ENCODE measurements at places on chromosomes 5 and 9.

DNA sequence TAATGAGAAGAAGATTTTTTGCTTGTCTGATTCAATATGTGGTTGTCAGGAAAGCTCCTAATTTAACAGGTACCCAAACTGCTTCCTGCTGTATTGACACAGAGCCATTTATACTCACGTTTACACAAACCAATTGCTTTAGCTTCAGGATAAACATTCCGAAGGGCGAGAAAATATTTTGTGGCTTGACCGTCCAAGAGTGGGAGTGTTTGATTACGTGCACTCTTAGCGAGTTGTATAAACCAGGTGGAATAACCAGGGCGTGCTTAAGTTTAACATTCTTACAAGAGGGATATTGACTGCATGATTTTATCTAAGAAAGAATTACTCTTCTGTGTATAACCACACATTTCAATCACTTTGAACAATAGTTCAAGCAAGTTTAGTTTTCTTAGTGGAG is 278.7 kb upstream of the TYRP1 start:
- no peak for DNase-seq

GRCh38 chr9:110738982-110739381 is 70.4 kb downstream of the MUSK start:
- peak; percentile 55 for DNase-seq

GRCh38 chr9:136525841-136526499 is 19.9 kb downstream of the NOTCH1 start:
- DNase-seq: no peak

DNA sequence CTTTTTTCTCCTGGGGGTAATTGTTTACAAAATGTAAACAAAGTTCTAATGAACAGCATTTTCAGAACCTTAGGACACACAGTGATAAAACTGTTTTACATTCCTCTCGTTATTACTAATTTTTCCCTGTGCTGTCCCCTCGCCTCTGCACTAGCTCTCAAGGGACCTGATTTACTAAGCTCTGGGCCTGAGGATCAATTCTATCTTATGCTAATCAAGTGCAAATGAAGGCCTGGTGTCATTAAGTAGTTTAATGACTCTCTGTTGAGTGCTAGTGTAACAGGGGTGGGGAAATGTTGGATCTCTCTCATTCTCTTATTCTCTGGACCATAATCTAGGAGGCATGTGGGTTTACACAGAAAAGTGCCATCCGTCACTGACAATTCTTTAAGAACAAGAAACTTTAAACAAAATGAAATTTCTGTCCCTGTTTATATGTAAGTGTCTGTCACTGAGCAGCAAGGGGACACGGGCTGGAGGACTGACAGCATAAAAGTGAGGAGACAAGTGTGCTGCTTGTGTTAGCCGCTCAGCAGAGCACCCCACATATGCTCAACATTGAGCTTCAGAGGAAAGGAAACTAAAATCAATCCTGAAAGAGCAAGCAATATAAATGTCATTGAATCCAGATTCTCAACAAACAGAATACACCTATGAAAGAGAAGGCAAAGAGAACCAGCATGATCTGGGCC is 115.4 kb downstream of the WDR41 start:
- DNase-seq: no peak

- DNase-seq: no peak
Measured at GRCh38 chr9:112349008-112349333, 15.6 kb upstream of the PTBP3 start.

- DNase-seq: no peak
Measured at GRCh38 chr5:1317921-1318565, 23.2 kb upstream of the TERT start.

- no peak for DNase-seq
Measured at GRCh38 chr5:132870801-132871200, 2.7 kb upstream of the LEAP2 start.

GRCh38 chr5:103356350-103357091 is 98.0 kb downstream of the MACIR start:
- no peak for DNase-seq

DNA sequence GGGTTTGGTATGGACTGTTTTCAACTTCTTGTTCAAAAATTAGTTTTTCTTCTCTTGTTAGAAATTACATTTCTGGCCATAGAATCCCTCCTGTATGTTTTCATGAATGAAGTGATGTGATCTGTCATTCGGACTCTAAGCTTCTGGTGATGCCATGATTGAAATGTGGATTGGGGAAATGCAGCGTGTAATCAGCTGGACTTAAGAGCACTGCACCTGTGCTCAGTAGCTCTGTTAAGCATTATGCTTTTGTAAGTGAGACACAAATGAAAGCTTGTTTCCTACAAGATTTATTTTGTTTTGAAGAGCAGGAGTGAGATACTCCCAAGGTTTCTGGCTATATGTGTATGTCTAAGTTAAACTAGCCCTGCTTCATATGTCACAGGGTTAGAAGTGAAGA is 24.0 kb upstream of the FAM120AOS start:
- DNase-seq: no peak

DNA sequence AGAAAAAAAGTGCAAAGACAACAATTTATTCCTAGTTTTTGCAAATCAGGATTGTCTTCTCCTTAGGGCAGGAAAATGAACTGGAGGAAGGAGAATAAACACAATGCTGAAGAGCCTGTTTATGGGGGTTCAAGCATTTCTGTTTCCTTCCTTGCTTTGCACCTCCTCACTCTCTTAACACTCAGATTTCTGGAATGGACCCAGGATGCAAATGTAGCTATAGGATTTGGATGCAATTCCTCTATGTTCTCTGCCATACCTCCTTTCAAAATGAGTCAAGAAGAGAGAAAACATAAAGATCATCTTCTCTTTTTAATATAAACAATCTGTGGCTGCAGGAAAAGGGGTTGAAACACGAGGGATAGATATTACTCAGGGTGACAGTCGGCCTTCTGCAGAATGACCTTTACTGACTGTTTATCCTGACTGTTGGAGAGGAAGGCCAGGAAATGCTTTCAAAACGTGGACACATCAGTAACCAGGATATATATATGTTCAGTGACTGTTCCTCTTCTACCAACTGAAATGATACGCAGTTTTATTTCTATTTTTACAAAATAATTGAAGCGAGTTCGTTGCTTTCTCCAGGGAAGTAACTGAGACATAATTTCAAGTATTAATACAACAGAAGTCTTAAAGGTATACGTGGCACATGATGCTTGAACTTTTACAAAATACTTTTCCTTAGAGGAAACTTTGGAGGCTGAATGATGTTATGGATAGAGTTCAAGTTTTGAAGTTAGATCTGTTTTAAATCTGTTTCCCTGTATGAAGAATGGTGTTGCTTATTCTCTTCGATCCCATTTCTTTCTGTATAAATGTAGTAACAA is 44.4 kb downstream of the ACTBL2 start:
- DNase-seq: peak; percentile 58

- DNase-seq: no peak
Measured at GRCh38 chr5:174472956-174473355, 251.4 kb upstream of the MSX2 start.

DNA sequence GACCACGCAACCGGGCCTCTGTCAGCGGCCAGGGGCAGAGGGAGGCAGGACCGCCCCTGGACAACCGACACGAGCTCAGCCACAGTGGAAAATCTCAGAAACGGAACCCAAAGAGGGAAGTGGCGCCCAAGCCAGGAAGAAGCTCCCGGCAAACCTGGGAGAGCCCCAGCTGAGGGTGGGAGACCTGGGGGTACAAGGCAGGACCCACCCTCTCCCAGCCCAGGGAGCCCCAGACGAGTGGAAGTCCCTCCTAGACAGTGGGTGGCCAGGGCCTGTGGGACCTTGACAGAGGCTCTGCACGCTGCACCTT is 3.0 kb downstream of the SLC12A7 start:
- no peak for DNase-seq

DNA sequence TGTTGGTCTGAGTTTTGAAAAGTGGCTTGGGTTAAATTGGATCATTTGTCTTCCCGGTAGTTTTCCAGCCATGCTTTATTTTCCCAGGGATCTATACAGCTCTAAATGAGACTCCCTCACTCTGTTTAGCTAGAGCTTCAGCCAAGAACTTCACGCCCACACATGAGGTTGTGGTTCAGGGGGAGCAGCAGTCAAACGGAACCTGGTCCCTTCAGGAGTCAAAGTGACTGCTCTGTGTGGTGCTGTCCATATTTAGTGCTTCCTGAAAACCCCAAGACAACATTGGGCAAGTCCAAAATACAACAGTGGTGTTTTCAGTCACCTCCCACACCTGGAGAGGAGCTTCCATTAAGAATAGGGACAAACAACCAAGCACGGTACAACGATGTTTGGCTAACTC is 90.5 kb downstream of the ANKH start:
- DNase-seq: no peak

- DNase-seq: peak; percentile 65
Measured at GRCh38 chr5:74179179-74179578, 461.3 kb downstream of the ENC1 start.

DNA sequence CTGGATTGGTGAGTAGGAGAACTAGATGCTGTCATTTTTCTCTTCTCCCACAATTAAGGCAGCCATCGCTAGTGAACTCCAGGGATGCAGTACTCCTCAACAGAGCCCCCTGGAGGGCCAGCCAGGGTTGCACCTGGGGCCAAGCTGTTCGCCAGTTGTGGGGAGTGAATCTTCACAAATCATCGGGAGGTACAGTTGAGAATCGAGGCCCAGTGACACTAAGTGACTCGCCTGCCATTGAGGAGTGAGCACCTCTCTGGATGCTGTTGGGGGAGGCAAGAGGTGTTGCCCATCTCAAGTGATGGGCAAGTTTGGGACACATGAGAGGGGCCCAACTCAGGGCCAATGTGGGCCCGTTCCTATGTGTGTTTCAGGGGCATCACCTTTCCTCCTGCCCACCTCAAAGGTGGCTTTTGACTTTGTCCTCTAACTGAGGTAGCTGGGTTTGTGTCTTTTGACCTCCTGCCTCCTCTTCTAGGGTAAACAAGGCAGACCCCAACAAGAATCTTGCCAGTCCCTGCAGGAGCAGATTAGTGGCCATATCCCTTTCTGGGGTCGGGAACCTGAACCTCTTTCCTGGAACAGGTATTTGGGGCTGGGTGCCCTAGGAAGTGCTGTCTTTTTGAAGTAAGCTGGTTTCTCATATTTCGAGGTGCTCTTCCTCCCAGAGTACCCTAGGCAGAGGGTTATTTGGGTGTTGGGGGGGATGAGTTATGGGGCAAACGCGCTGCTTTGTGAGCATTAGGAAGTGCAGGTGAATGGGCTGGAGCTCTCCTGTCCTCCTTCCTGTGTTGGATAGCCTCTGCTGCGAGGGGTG is 181.2 kb downstream of the MACROH2A1 start:
- no peak for DNase-seq

DNA sequence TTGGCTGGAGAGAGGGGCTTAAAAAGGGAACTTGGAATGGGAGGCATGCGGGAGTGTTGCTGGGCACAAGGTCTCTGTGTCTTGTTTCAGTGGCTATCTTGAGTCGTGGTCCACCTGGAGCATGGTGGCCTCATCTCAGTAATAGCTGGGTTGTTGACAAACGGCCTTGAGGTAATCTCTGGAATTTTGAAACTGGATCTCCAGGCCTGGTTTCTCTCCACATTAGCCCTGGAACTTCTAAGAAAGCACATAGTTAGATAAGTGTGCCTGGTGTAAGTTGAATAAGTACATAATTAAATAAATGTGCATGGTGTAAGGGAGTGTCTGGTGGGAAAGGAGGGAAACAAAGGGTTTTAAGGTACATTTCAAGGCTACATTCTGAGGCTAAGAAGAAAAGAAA is 62.2 kb downstream of the INIP start:
- DNase-seq: no peak

DNA sequence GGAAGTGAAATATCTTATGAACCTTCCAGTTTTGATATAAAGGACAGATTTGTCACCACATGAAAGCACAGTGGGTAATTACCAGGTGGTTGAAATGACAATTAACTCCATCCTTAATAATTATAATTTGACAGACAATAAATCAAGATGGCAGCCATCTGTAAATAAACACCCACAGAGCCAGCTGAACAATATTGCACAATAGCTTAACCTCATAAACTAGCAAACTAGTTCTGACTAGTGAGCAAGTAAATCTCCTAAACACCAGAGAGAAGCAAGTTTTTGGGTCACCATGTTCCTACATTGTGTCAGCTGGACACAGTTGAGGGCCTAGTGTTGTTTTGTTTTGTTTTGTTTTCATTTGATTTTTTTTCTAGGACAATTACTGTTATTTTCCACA is 577.4 kb downstream of the ACTL7B start:
- no peak for DNase-seq

GRCh38 chr9:88781628-88782391 is 209.5 kb upstream of the S1PR3 start:
- DNase-seq: peak; percentile 56

- peak; percentile 93 for DNase-seq
Measured at GRCh38 chr9:115262477-115262876, 144.5 kb upstream of the TNC start.

- no peak for DNase-seq
Measured at GRCh38 chr5:119332978-119333401, 22.8 kb upstream of the TNFAIP8 start.

DNA sequence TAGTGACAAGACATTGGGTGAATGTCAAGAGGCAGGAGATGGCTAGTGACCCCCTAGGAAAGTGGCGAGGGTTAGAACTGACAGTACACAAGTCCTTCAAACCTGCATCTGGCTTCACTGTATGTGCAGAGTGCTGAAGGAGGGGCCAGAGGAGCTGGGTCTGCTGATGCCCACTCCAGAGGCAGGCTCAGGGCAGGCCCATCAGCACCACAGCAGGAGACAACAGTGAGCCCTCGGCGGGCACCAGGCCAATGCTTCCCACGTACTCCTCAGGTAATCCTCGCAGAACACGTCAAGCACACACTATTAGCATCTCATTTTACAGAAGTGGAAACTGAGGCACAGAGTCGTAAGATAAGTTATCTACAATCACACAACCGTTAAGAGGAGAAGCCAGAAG is 76.1 kb upstream of the SH3PXD2B start:
- no peak for DNase-seq
